GF-D8 (cell line): ENCODE measurements at places on chromosomes 6 and 20.

- DNase-seq: no peak
Observed at GRCh38 chr6:142699391-142699790, 245.6 kb downstream of the HIVEP2 start.

DNA sequence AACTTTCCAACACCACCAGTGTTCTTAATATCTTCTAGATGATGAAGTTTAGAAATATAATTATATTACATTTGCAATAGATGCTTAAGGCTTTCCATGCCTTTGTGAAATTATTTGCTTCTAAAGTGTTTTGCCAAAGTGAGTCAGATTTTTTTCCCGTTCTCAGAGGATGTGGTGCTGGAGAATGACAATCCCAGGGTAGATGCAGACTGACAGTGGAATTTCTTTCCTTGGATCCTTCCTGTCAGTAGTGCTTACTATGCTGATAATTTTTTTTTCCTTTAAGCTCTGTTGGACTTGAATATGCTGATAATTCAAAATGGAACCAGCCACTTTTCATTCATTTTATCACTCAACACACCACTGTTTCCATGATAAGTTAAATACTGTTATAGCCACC lies 59.9 kb upstream of the SOX4 start:
- DNase-seq: no peak

DNA sequence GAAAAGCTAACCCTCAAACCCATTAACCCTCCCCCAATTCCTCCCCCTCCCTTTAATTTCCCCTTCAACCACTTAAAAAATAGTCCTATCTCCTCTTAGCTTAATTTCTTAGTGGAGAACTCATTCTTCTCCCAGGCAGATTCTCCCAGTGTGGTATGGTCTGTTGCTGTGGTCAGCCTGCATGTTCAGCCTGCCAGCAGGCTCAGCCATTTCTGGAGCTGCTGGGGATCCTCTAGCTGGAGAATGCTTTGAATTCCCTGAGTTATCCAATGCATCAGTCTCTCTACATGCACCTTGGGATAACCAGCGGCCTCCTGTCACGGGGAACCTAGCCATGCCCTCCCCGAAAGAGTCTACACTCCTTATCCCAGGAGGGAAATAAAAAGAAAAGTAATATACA lies 375.4 kb upstream of the RSPO3 start:
- no peak for DNase-seq

- DNase-seq: no peak
Observed at GRCh38 chr6:170147832-170148708, 142.8 kb downstream of the DLL1 start.

DNA sequence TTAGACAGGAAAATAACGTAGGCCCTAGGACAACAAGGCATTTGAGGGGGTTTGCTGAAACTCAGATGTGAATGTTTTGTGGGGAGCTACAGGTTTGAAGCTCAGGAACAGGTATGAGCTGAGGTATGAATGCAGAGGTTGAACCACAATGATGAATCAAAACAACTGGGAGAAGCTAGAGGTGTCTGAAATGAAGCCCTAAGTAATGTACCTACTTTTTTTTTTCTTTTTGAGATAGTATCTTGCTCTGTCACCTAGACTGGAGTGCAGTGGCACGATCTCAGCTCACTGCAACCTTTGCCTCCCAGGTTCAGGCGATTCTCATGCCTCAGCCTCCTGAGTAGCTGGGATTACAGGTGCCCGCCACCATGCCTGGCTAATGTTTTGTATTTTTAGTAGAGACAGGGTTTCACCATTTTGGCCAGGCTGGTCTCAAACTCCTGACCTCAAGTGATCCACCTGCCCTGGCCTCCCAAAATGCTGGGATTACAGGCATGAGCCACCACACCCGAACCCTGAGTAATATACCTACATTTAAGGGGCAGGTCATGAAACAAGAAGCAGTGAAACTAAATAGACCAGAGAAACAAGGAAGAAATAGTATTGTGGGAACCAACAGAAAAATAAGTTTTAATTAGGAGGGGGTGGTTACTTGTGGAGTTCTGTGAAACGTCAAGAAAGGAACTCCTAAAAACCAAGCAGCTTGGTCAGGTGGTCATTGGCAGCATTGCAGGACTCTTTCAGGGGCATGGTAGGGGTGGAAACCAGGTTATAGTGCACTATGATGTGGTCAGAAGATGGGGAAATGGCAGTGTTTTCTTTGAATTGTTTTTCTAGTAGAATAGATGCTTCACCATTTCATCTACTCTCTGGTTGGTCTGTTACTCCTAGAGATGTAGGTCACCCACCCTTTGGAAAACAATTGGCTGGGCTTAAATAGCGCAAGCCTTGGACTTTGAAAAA lies 138.1 kb downstream of the CD164 start:
- DNase-seq: no peak

- no peak for DNase-seq
Observed at GRCh38 chr20:58574469-58574868, 59.3 kb upstream of the APCDD1L start.

GRCh38 chr6:96465321-96465903 lies 56.2 kb upstream of the UFL1 start:
- DNase-seq: no peak

- no peak for DNase-seq
Observed at GRCh38 chr6:118350881-118351430, 197.1 kb upstream of the PLN start.

DNA sequence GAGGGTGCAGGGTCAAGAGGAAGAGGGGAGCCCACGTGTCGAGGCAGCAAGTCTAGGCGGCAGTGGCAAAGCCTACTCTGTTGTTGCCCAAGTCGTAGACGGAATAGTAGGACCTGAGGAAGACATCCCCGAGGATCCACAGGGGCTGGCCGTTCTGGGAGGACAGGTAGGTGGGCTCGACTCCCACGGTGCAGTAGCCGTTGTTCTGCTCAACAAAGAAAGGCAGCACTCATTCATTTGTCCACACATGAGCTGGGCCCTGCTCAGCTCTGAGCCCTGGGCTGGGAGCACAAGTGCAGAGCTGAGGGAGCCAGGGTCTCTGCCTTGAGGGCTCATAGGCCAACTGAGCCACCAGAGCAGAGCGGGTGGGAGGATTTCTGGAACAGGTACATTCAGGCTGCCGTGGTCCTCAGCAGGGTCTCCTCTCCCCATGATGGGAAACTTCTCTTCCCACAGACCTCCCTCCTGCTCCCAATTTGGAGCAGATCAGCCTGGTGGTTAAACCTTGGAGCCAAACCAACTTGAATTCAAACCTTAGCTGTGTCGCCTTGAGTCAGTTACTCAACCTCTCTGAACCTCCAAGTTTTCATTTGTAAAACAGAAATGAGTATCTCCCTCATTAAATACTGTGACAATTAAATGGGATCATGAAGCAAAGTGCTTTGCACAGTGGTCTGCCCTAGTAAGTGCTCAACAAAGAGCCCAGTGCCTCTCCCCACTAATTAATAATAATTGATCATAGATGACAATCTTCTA lies 1.6 kb upstream of the TFEB start:
- DNase-seq: no peak

- DNase-seq: no peak
Observed at GRCh38 chr6:18509871-18510643, 122.9 kb downstream of the RNF144B start.

DNA sequence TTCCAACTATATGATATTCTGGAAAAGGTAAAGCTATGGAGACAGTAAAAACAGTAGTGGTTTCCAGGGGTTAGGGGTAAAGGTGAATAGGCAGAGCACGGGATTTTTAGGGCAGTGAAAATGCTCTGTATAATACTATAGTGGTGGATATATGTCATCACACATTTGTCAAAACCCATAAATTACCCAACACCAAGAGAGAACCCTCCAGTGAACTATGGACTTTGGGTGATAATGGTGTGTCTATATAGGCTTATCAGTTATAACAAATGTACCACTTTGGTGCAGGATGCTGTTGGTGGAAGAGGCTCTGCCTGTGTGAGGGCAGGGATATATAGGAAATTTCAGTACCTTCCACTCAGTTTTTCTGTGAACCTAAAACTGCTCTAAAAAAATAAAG lies 149.9 kb downstream of the GPX5 start:
- DNase-seq: no peak

- no peak for DNase-seq
Observed at GRCh38 chr20:38043512-38044300, 10.2 kb downstream of the RPRD1B start.

DNA sequence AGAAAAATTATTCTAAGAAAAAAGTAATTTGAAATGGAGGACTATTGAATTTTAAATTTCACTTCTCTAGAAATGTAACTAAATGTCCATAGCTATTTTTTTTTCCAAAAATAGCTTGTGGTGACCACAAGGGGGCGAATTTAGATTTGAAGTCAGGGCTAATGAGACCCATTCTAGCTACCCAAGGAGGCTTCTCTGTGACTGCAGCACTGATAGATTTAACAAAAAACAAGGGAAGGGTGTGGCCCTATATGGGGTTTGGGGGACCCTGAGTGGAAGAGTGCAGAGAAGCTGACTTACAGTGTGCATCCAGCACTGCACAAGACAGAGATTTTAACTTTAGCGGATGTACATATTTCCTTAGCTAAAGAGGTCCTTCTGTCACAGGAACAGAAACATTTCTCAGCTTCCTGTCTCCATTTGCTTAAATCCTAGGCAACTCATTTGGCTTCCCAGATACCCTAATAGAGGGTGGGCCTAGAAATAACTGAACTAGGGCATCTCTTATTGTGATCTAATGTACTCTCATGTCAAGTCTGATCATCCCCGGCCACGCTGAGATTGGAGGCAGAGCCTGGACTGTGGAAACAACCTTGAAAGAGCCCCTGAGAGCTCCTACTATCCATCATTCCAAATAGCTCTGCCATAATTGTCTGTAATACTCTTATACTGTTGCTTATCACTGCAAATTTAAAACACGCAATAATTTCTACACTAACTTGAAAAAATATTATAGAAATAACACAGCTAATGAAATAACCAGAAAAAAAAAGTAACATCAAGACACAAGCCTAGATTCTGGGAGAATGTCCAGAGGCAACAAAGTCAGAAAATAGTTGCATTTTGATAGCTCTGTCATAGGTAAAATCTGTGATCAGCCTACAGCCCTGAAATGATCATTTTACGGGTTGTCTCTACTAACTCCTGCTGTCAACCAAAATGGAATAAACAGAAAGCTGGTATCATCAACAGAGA lies 93.6 kb downstream of the SNAP91 start:
- DNase-seq: no peak

- no peak for DNase-seq
Observed at GRCh38 chr6:170088582-170088955, 202.3 kb downstream of the DLL1 start.

GRCh38 chr6:29014729-29015608 lies 9.9 kb upstream of the ZNF311 start:
- no peak for DNase-seq

- no peak for DNase-seq
Observed at GRCh38 chr6:52124126-52125121, 37.0 kb upstream of the PKHD1 start.

DNA sequence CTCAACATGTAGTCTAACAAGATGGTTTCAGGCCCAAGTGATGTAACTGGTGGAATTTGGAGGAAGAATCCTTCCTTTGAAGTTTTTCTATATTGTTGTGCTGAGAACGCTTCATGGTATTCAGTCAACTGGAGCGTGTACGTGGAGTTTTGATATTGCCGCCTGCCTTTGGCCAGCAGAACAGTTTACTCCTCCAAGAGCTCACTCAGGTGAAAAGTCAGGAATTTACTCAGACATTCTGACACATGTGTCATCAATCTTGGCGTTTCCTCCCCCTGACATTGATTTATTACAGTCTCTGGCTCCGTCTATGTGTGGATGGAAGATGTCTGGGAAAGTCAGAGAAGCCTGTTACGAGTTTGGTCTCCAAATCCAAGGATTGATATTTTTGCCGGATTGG lies 19.0 kb upstream of the TGM2 start:
- DNase-seq: no peak

GRCh38 chr20:49344975-49345374 lies 67.1 kb upstream of the ZNFX1 start:
- no peak for DNase-seq

- no peak for DNase-seq
Observed at GRCh38 chr6:110728501-110728900, 86.8 kb downstream of the CDK19 start.

- DNase-seq: no peak
Observed at GRCh38 chr20:54526801-54527200, 51.4 kb downstream of the DOK5 start.

GRCh38 chr20:18263723-18264122 lies 24.6 kb upstream of the ZNF133 start:
- DNase-seq: no peak

GRCh38 chr20:64077876-64078551 lies 1.3 kb downstream of the RGS19 start:
- DNase-seq: peak; percentile 79

DNA sequence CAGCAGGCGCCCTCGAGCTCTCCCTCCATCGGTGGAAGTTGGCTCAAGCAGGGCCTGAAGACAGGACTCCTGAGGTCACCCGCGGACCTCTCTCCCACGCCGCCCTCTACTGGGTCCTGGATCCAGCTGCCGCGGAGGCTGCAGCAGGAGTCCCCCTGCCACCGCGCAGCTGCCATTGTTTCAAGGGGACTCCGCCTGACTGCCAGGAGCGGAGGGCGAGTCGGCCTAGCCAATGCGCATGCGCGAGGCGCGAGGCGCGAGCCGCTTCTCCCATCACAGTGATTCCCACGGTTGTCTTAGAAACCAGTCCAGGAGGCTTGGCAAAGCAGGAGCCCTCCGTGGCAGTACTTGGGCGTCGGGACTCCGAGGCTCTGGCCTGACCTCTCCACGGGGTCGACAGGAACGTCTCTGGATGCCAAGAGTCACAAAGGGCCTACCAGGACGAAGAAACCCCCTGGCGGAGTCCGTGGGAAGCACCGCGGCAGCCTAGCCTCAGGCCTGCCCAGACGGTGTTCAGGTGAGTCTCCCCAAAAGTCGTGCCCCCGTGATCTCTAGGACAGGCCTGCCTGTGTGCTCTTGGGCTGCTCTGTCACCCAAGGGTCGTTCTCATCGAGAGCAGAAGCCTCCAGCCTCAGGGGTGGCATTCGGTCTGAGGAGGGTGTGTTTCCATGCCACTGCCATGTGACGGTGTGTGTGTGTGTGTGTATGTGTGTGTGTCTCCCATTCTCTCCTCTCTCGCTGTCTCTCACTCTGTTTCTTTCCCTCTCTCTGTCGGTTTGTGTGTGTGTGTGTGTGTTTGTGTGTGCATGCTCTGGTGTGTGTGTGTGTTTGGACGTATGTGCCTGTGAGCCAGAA lies 290.6 kb upstream of the ZNF337 start:
- DNase-seq: no peak

DNA sequence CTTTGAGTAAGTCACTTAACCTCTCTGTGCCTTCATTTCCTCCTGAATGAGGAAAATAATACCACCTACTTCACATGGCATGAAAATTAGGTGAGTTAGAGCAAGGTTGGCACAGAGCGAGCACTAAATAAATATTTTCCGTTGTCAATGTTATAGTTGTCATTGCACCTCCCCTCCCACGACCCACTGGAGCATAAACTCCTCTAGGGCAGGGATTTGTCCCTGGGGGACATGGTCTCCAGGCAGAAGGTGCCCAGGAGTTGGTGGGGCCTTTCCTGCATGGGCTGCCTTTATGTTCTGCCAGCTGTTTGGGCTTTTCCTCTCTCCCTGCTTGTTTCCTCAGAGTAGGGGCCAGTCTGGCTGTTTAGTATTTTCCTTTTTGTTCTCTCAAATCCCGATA lies 1.3 kb upstream of the ANGPT4 start:
- DNase-seq: no peak
